Stimulated activated CD8-positive, alpha-beta memory T cell treated with anti-CD3 and anti-CD28 coated beads, Interleukin-2, amount 100 ng/mL, for 1 hour (primary cell): ENCODE measurements at places on chromosomes 6 and 20.

- no peak for DNase-seq
Measured at GRCh38 chr20:50380697-50381040, 129.5 kb upstream of the PTPN1 start.

GRCh38 chr6:144347933-144348332 is 62.8 kb downstream of the UTRN start:
- no peak for DNase-seq

DNA sequence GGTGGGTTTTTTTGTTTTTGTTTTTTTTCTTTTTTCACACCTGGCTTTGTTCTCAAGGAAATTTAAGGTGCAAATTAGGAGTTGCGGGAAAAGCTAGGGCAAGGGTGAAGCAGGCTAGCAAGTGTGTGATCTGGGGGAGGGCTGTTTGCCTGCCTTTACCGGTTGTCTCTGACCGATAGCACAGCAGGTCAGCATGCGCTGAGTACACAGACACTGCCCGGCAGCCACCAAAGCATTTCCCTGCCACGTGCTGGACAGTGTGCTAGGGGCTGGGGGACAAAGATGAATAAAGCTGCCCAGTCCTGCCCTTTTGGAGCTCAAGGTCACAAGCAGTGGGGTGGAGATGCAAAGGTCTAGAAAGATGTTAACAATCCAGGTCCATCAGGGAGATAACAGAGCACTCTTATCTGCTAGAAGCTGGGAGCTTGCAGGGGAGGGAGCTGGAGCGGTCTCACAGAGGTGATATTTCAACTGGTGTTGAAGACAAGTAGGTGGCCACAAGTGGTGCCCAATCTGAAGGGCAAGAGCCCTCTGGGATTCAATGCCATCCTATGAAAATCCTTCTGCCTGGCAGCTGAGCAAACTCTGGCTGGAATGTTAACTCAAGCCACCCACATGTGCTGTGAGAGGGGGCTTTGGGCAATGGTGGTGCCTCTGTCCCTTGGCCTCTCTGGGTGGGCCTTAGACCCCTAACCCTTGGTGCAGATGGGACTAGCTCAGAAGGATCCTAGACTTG is 24.5 kb downstream of the TTBK1 start:
- DNase-seq = no peak

GRCh38 chr6:42745083-42745639 is 742 bp downstream of the TBCC start:
- DNase-seq = peak; percentile 13

- no peak for DNase-seq
Measured at GRCh38 chr6:49087369-49087768, 375.7 kb downstream of the MMUT start.

- DNase-seq = no peak
Measured at GRCh38 chr6:114421199-114421598, 78.4 kb upstream of the HS3ST5 start.

GRCh38 chr6:106658469-106658868 is 29.1 kb downstream of the QRSL1 start:
- DNase-seq = no peak
